Psoas muscle (tissue), 8 donors: ENCODE measurements at places on chromosomes 4 and X.

DNA sequence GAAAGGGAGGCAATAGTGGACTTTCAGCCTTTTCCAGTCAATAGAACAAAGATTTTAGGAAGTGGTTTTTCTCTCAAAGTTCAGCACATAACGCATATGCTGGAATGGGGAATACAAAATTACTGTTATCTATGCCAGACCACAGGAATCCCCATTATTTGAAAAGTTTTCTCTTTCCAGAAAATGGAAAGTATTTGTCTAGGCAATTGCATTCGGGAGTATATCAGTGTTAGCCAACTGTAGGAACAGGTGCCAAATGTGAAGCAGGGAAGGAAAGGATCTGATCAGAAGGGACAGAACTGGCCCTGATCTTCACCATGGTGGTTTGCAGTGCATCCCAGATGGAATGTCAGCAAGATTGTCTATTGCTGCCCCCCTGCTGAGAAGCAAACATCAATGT lies 213.6 kb downstream of the CPE start:
- no peak for DNase-seq

- no peak for DNase-seq
Observed at GRCh38 chr4:182823576-182823975, 93.6 kb downstream of the DCTD start.

GRCh38 chr4:165190591-165191347 lies 16.6 kb upstream of the KLHL2 start:
- DNase-seq: no peak

GRCh38 chr4:173478201-173478912 lies 51.7 kb downstream of the HAND2 start:
- DNase-seq: no peak

- DNase-seq: no peak
Observed at GRCh38 chrX:39445336-39445735, 644.1 kb downstream of the MID1IP1 start.

GRCh38 chr4:22668702-22669101 lies 24.0 kb upstream of the GBA3 start:
- DNase-seq: no peak

- no peak for DNase-seq
Observed at GRCh38 chrX:56462389-56462788, 101.0 kb upstream of the UBQLN2 start.

DNA sequence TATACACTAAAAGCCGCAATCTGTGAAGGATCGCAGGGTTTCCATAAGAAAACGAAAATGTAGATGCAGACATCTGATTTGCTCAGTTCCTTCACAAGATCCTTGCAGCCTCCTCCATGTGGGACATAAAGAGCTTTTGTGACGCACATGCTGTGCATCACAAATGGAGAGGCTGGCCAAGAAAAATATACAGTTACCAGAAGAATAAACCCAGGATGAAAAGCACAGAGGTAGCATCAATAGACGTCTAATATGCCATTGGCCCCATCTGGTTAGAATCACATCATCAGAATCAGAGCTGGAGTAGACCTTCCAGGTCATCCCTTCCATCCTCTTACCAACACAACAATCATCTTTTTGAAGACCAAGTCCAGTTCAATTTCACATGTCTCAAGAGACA lies 517.4 kb downstream of the RAB28 start:
- DNase-seq: no peak

- DNase-seq: no peak
Observed at GRCh38 chr4:141192564-141192963, 28.1 kb upstream of the ZNF330 start.

- no peak for DNase-seq
Observed at GRCh38 chrX:118459494-118459893, 36.1 kb upstream of the DOCK11 start.

- no peak for DNase-seq
Observed at GRCh38 chrX:136453771-136454170, 34.0 kb upstream of the BRS3 start.

DNA sequence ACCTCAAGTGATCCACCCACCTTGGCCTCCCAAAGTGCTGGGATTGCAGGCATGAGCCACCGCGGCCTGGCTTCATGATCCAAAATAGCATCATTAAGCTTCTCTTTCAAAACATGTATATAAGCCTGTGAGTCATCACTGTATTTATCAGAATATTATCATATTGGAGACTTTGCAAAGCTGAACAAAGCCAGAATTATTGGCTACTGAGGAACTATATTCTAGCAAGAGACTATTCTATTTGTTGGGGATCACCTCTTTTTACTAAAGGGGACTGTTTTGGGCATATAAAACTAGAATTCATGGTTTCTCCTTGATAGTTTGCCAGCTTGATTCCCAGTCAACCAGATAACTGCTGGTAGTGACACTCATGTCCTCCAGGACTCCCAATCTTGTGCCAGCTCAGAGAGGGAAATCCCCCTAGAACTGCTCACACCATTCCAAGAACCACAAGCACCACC lies 40.1 kb downstream of the TET2 start:
- peak; percentile 38 for DNase-seq

- DNase-seq: peak; percentile 71
Observed at GRCh38 chrX:46912098-46912602, at the start of gene JADE3. Gene JADE3, plus strand, starts transcription at chrX:46912421. Its CDS starts 72,474 bp downstream, at chrX:46984895.

GRCh38 chr4:140211693-140212092 lies 57.7 kb upstream of the MAML3 start:
- DNase-seq: no peak

- DNase-seq: no peak
Observed at GRCh38 chrX:73270753-73271152, 56.1 kb upstream of the NAP1L2 start.

GRCh38 chr4:140374130-140374477 lies 658 bp downstream of the SCOC start:
- no peak for DNase-seq

GRCh38 chrX:48460606-48461005 lies 9.5 kb downstream of the SLC38A5 start:
- no peak for DNase-seq

GRCh38 chr4:8905773-8906667 lies 34.4 kb upstream of the HMX1 start:
- DNase-seq: no peak

DNA sequence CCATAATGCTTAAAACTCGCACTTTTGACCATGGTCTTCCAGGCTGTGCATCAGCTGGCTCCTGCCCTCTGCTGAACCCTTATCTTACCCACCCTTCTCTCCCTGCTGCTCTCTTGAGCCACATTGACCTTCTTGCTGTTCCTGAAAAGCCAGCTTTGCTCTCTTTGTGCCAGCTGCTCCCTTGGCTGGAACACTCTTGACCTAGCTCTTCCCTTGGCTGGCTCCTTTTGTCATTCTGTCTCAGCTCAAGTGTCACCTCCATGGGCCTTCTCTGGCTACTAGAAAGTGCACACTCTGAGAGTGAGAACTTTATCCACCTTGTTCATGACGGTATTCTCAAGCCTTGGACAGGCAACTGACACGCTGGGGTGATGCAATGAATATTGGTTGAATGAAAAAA lies 112.1 kb downstream of the MGST2 start:
- peak; percentile 62 for DNase-seq

- DNase-seq: no peak
Observed at GRCh38 chr4:141158219-141158618, 24.9 kb upstream of the RNF150 start.

DNA sequence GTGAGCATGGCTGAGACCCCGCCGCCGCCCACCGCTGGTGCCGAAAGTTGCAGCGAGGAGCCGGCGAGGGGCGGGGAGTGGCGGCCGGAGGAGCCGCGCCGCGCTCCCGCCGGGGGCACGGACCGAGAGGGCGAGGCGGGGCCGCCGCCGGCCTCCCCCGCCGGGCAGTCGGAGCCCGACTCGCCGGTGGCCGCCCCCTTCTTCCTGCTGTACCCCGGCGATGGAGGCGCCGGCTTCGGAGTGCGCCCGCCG lies 16.5 kb downstream of the UTP3 start:
- DNase-seq: no peak

DNA sequence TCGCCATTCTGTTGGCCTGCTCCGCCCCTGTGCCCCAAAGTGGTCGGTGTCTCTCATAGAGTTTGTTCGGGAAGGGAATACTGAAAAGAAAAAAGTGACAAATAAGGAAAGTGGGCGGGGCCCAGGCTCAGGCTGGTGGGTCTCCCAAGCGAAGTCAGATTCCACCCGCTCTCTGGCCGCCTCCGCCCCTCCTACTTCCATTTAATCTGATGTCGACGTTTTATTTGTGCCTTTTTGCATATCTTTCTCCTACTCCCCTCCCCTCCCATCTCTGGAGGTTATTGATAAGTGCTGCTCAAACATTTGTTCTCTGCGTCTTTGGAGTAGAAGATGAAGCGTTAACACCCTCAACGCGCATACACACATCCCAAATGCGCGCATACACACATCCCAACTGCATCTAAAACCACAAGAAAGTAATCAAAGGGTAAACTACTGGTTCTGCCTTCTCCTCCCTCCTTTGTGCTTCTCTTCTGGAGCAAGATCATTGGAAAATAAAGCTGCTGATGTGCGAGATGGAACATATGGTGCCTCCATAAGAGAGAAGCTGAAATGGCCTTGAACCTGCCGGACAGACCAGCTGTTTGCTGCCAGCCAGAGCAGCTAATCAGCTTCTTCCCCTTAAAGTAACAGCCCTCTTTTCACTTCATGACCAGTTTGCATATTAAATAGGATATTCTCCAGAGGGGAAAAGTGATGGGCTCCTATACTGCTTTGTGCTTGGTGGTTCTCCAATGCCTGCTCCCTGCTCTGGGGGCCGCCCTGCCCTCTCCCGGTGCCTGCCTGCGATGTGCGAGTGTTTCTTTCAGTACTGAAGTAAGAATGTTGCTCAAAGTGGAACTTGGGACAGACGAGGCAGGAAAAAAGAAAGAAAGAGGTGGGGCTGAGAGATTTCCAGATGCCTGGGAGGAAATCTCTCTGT lies 3.1 kb downstream of the MAMLD1 start:
- DNase-seq: peak; percentile 52

- DNase-seq: no peak
Observed at GRCh38 chr4:1873291-1873690, 2.1 kb downstream of the NSD2 start.

- no peak for DNase-seq
Observed at GRCh38 chrX:43096830-43097229, 318.9 kb upstream of the PPP1R2C start.

DNA sequence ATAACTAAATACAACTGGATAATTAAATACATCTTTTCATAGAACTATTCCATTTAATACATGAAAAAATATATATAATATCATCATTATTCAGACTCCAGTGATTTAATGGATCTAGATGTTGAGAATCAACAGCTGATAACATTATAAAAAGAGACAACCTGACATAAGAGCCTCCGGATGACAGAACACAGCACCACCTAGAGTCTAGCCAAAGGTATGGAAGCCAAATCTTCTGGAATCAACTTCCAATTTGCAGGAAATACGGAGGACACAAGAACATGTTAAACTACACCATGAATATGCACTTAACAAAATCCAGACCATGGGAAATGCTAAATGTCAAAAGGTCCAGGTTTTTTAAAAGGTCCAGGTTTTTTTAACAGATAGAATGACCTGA lies 55.0 kb downstream of the LRBA start:
- no peak for DNase-seq

- no peak for DNase-seq
Observed at GRCh38 chr4:177293208-177294033, 16.3 kb upstream of the NEIL3 start.

DNA sequence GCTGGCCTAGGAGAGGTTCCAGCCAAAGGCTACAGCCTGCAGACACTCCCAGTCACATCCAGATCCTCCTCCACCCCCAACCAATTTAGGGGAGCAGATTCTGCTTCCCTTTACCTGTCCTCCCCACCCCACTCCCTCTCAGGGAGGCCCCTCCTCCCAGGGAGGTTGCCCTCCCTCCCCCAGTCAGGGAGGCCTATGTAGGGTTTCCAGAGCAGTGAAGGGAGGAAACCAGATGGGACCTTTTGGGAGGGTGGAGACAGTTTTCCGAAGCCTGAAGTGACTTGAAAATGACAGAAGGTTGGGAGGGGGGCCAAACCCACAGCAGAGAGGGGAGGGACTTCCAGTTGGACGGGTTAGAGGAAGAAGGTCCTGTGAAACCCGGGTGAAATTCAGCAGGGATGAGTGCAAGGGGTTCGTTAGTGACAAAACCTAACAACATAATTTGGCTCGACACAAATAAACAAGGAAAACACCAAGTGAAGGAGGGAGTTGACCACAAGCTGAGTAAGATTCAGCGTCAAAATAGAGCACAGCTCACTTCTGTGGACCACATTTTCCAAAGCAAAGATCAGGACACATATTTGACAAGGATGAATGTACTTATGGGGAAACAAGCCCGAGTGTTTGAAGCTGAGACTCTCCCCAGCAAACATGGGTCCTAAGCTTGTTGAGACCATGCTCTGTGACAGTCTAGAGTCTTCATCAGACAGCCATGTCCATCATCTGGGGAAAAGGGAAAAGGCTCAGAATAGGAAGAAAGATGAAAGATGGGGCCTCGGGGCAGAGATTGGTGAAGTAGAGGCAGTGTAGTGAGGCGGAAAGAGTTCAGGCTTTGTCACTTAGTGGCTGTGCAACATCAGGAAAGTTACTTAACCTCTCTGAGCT lies 46.4 kb downstream of the PRPS1 start:
- peak; percentile 72 for DNase-seq

DNA sequence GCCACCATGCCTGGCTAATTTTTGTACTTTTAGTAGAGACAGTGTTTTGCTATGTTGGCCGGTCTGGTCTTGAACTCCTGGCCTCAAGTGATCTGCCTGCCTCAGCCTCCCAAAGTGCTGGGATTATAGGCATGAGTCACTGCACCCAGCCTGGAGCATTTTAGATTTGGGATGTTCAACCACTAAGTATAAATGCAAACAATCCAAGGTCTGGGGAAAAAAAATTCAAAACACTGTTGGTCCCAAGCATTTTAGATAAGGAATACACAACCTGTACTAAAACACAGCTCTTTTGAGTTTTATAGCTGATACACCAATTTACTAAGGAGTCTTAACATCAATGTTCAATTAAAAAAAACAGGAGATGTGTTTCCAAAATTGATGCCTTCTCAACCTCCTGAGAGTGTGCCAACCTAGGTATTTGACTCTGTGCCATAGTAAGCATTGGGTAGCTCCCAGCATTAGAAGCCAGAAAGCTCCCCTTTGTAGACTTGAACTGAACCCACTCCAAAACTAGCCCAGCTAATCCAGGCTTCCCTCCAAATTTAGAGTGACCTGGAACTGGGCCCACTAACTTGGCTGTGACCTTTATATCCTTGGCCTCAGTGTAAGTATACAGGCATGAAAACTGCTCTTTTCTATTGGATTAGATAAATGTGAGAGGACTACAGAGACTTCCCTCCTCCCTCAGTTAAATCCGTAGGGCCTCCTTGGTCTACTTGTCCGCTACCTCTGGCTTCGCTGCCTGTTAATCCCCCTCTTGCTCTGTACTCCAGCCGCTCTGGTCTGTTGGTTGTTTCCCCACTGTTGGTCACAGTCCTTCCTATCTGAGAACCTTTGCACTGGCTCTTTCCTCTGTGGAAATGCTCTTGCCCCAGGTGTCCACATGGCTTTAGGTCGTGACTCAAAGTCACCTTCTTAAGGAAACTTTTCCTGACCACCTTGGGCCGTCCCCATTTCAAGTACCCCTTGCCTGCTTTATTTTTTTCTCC lies 77.6 kb downstream of the CCKAR start:
- no peak for DNase-seq

GRCh38 chr4:53929311-53929710 lies 135.1 kb downstream of the CHIC2 start:
- no peak for DNase-seq
